ENCODE measurements at places on chromosomes 2 and 18.

- no peak for DNase-seq
These were observed 28.9 kb upstream of the ITGA6 start for GRCh38 chr2:172398440-172398839.

DNA sequence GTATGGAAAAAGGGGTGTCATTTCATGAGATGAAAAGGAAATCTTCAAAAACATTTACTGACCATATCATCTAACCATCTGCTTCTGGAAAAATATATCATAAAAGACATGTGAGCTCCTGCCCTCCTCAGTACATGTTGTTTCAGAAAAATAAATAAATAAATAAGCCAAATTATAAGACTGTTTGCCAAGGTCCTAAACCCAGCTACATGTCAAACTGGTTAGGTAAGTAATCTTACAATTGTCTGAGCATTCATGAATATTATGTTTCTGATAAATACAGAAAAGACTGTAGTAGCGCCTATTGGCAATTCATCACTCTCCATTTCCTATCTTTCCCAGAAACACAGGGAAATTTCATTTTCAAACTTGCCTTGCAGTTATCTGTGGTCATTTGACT lies 138.9 kb upstream of the SETBP1 start:
- DNase-seq: no peak

- no peak for DNase-seq
These were observed 21.3 kb downstream of the MRPL19 start for GRCh38 chr2:75667884-75668283.

DNA sequence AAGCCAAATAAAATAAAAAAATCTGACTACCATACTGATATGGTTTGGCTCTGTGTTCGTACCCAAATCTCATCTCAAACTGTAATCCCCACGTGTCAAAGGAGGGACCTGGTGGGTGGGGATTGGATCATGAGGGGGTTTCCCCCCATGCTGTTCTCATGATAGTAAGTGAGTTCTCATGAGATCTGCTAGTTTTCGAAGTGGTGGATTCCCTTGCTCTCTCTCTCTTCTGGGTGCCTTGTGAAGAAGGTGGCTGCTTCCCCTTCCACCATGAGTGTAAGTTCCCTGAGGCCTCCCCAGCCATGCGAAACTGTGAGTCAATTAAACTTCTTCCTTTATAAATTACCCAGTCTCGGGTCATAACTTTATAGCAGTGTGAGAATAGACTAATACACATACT lies 123.8 kb upstream of the WDSUB1 start:
- DNase-seq: no peak

- no peak for DNase-seq
These were observed 147.6 kb downstream of the CDC42EP3 start for GRCh38 chr2:37523814-37524362.

All from CD4-positive, alpha-beta T cell treated with Interleukin-4 for 4 hours (primary cell).